Psoas muscle (tissue), 8 donors: ENCODE measurements at places on chromosomes 3 and 15. TPM values are rescaled to one million over a fixed set of nuclear protein-coding genes. Genes with fewer than 3 reads are reported as not detected.
A peak's percentile ranks its signal among the peaks of the same experiment; 100 is the strongest.

- no peak for DNase-seq
- H3K27me3 ChIP-seq, result no peaks in the 10 kb centered on the region
- H3K4me3 ChIP-seq, result peak overlapping the region; percentile 91
- peak overlapping the region; percentile 85 for H3K27ac ChIP-seq
These were observed 822 bp downstream of the MRPL3 start for GRCh38 chr3:131501949-131502348.

DNA sequence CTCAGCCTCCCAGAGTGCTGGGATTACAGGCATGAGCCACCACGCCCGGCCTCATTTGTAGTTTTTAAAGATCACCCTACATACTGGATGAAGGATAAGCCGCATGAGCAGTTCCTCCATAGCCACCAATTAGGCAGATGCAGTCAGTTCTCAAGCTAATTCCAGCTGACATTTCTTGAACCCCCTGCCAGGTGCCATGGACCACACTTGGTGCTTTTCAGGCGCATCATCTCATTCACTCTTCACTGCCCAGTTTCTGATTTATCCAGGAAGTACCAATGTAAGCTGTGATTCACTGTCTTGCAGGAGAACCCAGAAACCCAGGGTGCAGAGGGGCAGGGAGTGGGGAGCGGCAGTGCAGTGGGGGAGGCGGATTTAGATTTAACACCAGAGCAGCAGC is 56.5 kb upstream of the RASA2 start:
- H3K27ac ChIP-seq, result peak overlapping the region; percentile 94
- H3K4me1 ChIP-seq, result peaks cover 53% of the 10 kb centered on the region
- H3K4me3 ChIP-seq, result peak overlapping the region; percentile 66

- H3K27ac ChIP-seq, result no peak overlapping the region
- no peaks in the 10 kb centered on the region for H3K27me3 ChIP-seq
- DNase-seq, result no peak
These were observed 359.4 kb downstream of the CACNA2D3 start for GRCh38 chr3:54481606-54482365.

GRCh38 chr15:49229922-49230321 is 59.9 kb downstream of the GALK2 start:
- no peaks in the 10 kb centered on the region for H3K27me3 ChIP-seq
- H3K4me1 ChIP-seq, result no peaks in the 10 kb centered on the region
- no peak for DNase-seq
- no peak overlapping the region for H3K27ac ChIP-seq

- DNase-seq, result no peak
- no peaks in the 10 kb centered on the region for H3K27me3 ChIP-seq
- no peak overlapping the region for H3K4me3 ChIP-seq
- no peak overlapping the region for H3K27ac ChIP-seq
- peaks cover 17% of the 10 kb centered on the region for H3K4me1 ChIP-seq
These were observed 10.6 kb downstream of the DENND6A start for GRCh38 chr3:57682284-57682683.

DNA sequence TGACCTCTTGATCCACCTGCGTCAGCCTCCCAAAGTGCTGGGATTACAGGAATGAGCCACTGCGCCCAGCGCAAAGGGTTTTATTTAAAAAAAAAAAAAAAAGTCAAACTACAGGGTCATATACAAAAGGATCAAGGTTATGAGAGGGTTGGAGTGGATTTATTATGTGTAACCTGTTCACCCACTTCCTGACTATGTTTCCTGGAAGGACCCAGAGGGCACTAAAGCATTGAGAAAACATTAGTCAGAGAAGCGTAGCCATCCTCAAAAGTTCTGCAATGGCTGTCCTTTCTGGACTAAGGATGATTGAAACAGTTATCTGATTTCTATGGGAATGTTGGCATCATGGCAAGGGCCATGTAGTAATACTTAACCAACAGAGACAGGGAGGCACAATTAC is 7.3 kb upstream of the SCAPER start:
- H3K4me1 ChIP-seq, result no peaks in the 10 kb centered on the region
- H3K4me3 ChIP-seq, result no peak overlapping the region
- no peaks in the 10 kb centered on the region for H3K27me3 ChIP-seq
- no peaks in the 10 kb centered on the region for H3K36me3 ChIP-seq
- no peak overlapping the region for H3K27ac ChIP-seq

DNA sequence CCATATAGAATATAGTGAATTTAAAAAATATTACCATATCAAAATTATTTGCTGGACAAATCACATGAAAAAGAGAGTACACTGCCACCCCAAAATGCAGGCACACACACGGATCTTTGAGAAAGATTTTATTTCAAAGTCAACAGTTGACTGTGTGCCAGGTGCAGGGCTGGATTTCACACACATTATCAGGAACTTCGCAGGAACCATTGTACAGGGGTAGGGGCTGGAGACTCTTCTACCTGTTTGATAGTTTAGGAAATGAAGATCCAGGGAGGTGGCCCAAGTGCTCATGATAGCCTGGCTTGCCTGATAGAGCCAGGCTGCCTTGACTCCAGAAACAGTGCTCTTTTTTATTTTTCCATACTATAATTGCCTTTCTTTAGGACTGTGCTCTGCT is 54.2 kb downstream of the IL1RAP start:
- no peaks in the 10 kb centered on the region for H3K27me3 ChIP-seq
- H3K36me3 ChIP-seq, result no peaks in the 10 kb centered on the region
- H3K4me3 ChIP-seq, result no peak overlapping the region
- H3K27ac ChIP-seq, result no peak overlapping the region
- H3K4me1 ChIP-seq, result no peaks in the 10 kb centered on the region
- no peak for DNase-seq

- H3K27ac ChIP-seq, result no peak overlapping the region
- no peak overlapping the region for H3K4me3 ChIP-seq
- no peaks in the 10 kb centered on the region for H3K36me3 ChIP-seq
- no peaks in the 10 kb centered on the region for H3K4me1 ChIP-seq
- no peak for DNase-seq
- no peaks in the 10 kb centered on the region for H3K27me3 ChIP-seq
These were observed 32.9 kb downstream of the OR4F15 start for GRCh38 chr15:101844916-101845315.

DNA sequence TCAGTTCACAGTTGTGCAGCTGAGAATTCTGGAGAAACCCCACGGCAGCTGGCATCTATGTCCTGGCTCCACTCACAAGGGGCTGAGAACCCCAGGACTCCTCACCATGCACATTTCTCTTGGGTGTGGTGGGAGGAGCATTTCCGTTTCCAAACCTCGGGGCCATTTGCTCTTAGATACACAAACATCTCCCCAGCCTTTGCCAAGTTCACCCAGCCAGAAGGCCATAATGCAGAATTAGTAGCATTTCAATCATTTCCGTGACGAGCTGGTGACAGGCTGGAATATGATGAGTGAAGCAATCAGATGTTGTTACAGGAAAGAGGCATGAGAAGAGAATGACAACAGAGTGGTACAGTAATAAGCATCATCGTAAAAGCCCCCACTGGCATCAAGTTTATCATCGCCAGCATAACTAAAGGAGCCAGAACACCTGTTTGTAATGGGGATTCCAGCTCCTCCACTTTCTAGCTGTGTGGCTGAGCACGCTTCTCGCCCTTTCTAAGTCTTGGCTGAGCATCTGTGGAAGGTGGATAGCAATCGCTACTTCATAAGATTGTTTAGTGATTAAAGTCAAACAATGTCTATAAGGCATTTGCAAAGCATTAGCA is 82.0 kb downstream of the LIPC start:
- H3K27me3 ChIP-seq, result no peaks in the 10 kb centered on the region
- no peaks in the 10 kb centered on the region for H3K4me1 ChIP-seq
- H3K27ac ChIP-seq, result no peak overlapping the region
- no peak for DNase-seq

DNA sequence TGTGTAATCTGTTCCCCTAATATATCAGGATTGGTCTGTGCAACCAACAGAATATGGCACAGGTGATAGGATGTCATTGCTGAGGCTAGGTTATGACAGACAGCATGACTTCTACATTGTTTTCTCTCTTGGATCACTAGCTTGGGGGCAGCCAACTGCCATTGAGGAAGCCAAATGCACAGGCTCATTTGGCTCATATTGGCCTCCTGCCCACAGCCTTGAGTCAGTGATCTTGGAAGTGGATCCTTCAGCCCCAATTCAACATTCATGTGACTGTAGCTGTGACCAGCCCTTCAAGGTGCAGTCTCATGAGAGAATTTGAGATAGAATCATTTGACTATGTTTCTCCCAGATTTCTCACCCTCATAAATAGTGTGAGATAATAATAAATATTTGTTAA is 675.6 kb downstream of the GRM7 start:
- peak; percentile 18 for DNase-seq
- no peak overlapping the region for H3K4me3 ChIP-seq
- no peak overlapping the region for H3K27ac ChIP-seq
- no peaks in the 10 kb centered on the region for H3K27me3 ChIP-seq
- H3K4me1 ChIP-seq, result no peaks in the 10 kb centered on the region

DNA sequence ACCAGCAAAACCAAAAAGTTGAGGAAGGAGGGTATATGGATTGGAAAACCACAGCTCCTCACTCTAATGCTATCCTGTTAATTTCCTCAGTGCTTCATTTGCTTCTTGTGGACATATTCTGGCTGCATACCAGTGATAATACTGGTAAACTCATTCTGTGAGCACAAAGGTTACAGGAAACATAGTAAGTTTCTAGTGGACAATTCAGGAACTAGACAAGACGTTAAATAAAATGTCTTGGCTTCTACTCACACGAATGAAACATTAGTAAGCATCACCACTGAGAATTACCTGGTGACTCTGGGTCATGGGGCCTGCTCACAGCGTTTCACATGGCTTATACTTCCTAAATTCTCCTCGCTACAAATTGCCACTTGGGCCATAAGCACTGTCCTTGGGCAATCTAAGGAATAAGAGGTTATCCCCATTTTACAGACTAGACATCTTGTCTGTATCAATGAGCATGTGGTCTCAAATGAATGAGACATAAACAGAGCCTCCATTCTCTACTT is 20.1 kb upstream of the PPIB start:
- no peak overlapping the region for H3K4me3 ChIP-seq
- H3K4me1 ChIP-seq, result no peaks in the 10 kb centered on the region
- no peaks in the 10 kb centered on the region for H3K27me3 ChIP-seq
- H3K36me3 ChIP-seq, result peaks cover 46% of the 10 kb centered on the region

GRCh38 chr15:59028387-59028955 is 41.0 kb downstream of the RNF111 start:
- peaks cover 25% of the 10 kb centered on the region for H3K36me3 ChIP-seq
- H3K4me3 ChIP-seq, result no peak overlapping the region
- H3K27me3 ChIP-seq, result no peaks in the 10 kb centered on the region
- DNase-seq, result no peak

GRCh38 chr3:100503448-100503847 is 11.0 kb downstream of the TMEM45A start:
- H3K27ac ChIP-seq, result no peak overlapping the region
- no peak overlapping the region for H3K4me3 ChIP-seq
- no peak for DNase-seq
- no peaks in the 10 kb centered on the region for H3K4me1 ChIP-seq
- no peaks in the 10 kb centered on the region for H3K36me3 ChIP-seq

DNA sequence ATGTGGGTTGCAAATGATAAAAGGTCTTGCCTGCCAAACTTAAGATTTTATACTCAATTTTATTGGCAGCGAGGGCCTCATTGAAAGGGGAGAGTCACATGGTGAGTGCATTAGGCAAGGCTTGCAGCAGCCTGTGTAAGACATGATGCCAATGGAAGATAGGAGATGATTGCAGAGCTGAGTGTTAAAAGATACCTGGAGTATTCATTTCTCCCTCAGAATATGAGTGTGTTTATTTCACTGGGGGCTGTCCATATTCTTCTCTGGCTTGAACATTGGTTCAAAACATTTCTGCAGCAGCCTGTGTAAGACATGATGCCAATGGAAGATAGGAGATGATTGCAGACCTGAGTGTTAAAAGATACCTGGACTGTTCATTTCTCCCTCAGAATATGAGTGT is 165.2 kb upstream of the NUDT16 start:
- no peaks in the 10 kb centered on the region for H3K36me3 ChIP-seq
- H3K4me1 ChIP-seq, result no peaks in the 10 kb centered on the region
- no peaks in the 10 kb centered on the region for H3K27me3 ChIP-seq
- no peak for DNase-seq
- H3K27ac ChIP-seq, result no peak overlapping the region
- H3K4me3 ChIP-seq, result no peak overlapping the region

- no peaks in the 10 kb centered on the region for H3K27me3 ChIP-seq
- no peaks in the 10 kb centered on the region for H3K36me3 ChIP-seq
- H3K27ac ChIP-seq, result no peak overlapping the region
- no peak for DNase-seq
- H3K4me1 ChIP-seq, result no peaks in the 10 kb centered on the region
These were observed 135.1 kb downstream of the ATP10A start for GRCh38 chr15:25727867-25728600.

CISH gene
- 75.1 TPM for total RNA-seq
